HFFc6 (cell line): ENCODE measurements at places on chromosomes 11 and 22. TPM values are rescaled to one million over a fixed set of nuclear protein-coding genes. Genes with fewer than 3 reads are reported as not detected.

- DNase-seq, result no peak
Observed at GRCh38 chr11:45994371-45995341, 72.2 kb downstream of the LARGE2 start.

DNA sequence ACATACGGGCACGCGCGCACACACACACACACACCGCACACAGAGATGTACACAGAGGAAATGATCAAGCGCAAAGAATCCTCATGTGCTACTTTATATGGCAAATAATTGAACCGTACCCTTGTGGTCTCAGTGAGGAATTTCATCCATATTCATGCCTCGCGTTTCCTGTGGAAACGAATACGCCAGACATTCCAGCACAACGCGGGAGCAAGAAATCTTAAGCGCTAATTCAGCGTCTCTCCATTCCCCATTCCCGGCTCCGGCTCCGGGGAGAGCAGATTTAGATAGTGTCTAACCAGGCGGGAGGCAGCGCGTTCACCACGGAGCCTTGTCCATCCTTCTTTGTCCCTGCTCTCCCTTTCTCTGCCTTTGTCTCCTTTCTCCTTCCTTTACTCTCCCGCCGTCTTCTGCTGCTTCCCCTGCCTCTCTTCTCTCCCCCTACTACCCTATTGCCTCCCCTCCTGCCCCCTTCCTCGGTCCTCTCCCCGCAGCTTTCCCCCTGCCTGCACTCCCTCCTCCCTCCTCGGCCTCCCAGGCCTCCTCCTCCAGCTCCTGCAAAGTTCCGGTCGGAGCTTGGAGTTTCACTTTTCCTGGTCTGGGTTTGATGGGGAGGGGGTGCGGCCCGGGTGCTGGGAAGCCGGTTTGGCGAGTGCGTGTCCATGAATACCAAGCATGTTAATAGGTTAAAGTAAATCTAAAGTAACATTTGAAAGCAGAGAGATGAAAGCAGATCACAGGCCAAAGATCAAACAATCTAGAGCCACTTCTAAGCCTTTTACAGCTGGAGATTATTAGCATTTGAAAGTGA lies 579.3 kb downstream of the BUD13 start:
- DNase-seq, result no peak

DNA sequence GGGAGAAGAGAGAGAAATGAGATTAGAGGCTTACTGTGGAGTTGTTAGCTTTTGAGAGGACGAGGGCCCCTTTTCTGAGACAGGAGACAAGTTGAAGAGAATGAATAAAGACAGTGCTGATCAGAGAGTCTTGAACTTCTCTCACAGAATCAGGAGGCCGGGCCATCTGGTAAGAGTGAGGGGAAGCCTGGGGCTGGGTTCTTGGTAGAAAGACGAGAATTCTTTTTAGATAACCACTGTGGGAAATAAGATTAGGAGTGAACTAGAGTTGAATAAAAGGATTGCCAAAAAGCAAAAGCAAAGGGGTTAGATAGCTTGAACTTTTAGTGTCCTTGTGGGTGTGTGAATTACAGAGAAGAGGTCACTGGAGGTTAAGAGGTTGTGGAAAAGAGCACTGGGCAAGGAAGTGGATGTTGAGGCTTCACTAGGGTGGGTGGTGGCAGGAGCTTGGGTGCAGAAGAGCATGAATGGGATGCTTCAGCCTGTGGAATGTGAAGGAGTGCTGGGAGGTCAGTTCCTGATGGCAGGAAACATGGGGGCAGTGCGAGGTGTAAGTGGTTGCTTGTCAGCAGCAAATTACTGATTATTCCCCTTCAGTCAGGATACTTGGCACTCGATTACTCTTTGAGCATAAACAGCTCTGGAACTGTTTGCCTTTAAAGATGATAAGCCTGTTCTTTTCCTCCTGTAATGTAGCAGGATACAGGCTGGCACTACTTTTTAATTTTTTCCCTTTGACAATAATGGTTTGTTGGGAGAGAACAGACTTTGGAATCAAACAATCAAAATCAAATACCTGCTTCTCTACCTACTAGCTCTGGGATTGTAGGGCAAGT lies 98.3 kb downstream of the ARHGAP42 start:
- DNase-seq, result no peak

- DNase-seq, result peak; percentile 58
Observed at GRCh38 chr22:35648066-35649025, at the start of gene APOL6. TSS of gene APOL6 (plus strand) at chr22:35648446. CDS start at chr22:35656426, 7,980 bp downstream.

- no peak for DNase-seq
Observed at GRCh38 chr11:86957976-86958646, 2.9 kb upstream of the FZD4 start.

GRCh38 chr11:118219732-118220131 lies 5.1 kb downstream of the JAML start:
- no peak for DNase-seq

DNA sequence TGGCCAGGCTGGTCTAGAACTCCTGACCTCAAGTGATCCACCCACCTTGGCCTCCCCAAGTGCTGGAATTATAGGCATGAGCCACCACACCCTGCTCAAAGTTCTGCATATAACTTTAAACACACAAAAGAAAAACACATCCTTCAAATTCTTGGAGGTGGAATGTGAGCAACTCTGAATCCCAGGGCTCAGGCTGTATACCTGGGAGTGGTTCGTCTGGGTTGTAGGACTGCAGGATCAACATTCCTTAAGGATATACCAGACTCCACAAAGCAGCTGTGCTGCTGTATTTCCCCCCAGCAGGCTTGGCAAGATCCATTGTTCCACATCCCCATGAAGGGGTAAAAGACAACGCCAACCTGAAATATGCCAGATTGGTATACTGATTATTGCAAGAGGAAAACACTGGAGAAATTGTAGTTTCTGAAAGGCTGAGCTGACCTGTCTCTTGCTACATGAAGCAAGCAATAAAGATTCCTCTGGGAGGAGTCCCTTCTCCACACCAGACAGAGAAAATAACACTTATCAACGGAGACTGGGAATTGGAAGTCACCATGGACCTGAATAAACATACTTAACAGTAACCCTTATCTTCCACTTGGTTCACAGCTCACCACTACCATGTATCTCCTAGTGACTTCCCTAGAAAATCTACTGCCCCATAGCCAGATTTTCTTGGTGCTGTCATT lies 12.2 kb upstream of the RPS3 start:
- no peak for DNase-seq

- DNase-seq, result no peak
Observed at GRCh38 chr11:46373787-46374740, 7.4 kb upstream of the MDK start.

DNA sequence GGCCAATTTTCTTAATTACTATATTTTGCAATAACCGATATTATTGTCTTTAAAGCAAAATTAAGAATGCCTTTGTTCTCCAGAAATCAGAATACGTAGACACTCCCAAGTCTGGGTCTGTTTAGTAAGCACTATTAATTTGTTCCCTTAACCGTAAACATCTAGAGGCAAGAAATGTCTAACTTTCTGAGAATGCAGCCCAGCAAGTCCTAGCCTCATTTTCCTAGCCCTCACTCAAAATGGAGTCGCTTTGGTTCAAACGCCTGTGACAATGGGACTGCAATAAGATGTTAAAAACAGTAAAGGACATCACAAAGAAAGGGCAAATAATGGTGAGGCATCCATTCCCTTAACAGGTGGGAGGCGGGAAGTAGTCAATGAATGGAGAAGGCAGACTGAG lies 280.7 kb downstream of the DLG2 start:
- no peak for DNase-seq

DNA sequence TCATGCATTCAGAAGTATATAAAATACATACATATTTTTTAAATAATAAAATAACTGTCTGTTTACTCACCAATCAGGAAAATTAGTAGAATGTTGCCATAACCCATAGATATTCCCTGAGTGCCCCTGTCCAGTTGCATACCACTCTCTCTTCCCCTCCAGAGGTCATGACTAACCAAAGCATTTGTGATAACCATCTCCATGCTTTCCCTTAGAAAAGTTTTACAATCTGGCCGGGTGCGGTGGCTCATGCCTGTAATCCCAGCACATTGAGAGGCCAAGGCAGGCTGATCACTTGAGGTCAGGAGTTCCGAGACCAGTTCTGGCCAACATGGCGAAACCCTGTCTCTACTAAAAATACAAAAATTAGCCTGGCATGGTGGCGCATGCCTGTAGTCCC lies 33.2 kb upstream of the LDHA start:
- peak; percentile 82 for DNase-seq

GRCh38 chr22:45703758-45704157 lies 32.1 kb downstream of the ATXN10 start:
- no peak for DNase-seq

DNA sequence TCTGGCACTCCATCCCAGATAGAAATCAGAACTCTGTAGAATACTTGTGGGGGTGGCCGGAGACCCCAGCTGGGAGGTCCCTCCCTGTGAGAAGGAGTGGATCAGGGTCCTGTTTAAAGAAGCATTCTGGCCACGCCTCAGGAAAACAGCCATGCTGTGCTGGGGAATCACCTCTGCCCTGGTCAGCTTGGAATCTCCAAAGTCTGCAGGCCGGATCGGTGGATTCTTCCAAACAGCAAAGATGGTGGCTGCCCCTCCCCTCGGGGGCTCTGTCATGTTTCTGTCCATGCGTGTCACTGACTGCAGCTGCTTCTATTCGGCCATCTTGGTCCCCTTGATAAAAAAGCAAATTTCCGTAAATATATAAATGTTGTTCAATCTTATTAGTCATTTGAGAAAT lies 365.9 kb downstream of the JRKL start:
- DNase-seq, result no peak

- no peak for DNase-seq
Observed at GRCh38 chr11:118670063-118670462, 9.4 kb downstream of the TREH start.

- no peak for DNase-seq
Observed at GRCh38 chr11:124984512-124984854, 30.5 kb downstream of the CCDC15 start.

- DNase-seq, result no peak
Observed at GRCh38 chr22:20510811-20511577, 3.6 kb downstream of the MED15 start.

DNA sequence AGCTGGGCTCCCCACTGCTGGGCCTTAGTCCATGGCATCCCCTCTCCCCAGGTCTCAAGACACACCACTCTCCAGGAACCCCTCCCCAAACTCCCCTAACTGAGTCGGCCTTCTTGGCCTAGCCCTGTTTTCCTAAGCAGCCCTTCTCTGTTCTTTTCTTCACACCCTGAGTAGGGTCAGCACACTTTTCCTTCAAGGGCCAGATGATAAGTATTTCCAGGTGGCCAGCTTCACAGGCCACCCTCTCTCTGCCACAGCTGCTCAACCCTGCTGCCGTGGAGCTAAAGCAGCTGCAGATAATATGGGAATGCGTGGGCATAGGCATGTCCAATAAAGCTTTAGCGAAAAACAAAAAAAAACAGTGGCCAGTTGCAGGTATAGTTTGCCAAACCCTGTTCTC lies 24.1 kb downstream of the DGCR2 start:
- DNase-seq, result no peak

DNA sequence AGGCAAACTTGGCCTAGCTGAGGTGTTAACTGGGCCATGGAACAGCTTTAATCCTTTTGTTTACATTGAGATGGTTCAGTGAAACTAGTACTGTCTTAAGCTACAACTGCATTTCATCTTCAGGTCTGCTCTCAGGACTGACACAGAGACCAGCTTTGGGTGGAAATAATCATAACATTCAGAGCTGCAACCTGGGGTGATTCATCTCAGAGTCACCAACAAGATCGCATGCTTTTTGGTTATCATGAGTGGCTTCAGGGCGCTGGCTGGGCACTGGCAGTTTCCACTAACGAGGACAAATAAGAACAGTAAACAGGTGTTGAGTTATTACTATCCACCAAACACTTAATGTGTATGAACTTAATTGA lies 60.9 kb upstream of the PAX6 start:
- peak; percentile 23 for DNase-seq

GRCh38 chr22:45582236-45582954 lies 79.7 kb downstream of the FBLN1 start:
- no peak for DNase-seq

Gene AQP11
- 1.3 to 1.4 TPM (median 1.3 TPM) in 3 replicates for total RNA-seq

Gene POU2AF1
- not detected in 2 replicates for total RNA-seq

Gene NAALAD2
- 0.12 to 0.28 TPM (median 0.21 TPM) in 3 replicates for total RNA-seq

Gene MYO18B
- total RNA-seq, result not detected in 3 replicates

Gene CHADL
- 0.21 to 0.40 TPM (median 0.34 TPM) in 3 replicates for total RNA-seq

Gene PTGDR2
- 0.10 TPM in 1 of 3 replicates, not detected in the others for total RNA-seq

Gene MPEG1
- not detected in 3 replicates for total RNA-seq

Gene CADM1
- not detected in 3 replicates for total RNA-seq

Gene CABP7
- not detected in 3 replicates for total RNA-seq

Gene OR52I2
- total RNA-seq, result not detected in 3 replicates

Gene NXPE1
- not detected in 2 replicates for total RNA-seq

Gene OR8A1
- not detected in 3 replicates for total RNA-seq

Gene MYOD1
- total RNA-seq, result not detected in 3 replicates

Gene OR52B2
- not detected in 3 replicates for total RNA-seq
